ENCODE measurements at places on chromosomes 7 and 10. TPM values are rescaled to one million over a fixed set of nuclear protein-coding genes. Genes with fewer than 3 reads are reported as not detected.

GPRIN2 gene
- polyA plus RNA-seq: 0.63 TPM

C10orf105 gene
- polyA plus RNA-seq: 0.12 TPM

- no peak for DNase-seq
Measured at GRCh38 chr7:92228100-92228499, 17.6 kb downstream of the KRIT1 start.

SFXN3 gene
- polyA plus RNA-seq: 23.6 TPM

GRCh38 chr7:84509522-84509921, 314.9 kb upstream of the SEMA3A start:
- DNase-seq: no peak

WNT2 gene
- polyA plus RNA-seq: 10.5 TPM

DNA sequence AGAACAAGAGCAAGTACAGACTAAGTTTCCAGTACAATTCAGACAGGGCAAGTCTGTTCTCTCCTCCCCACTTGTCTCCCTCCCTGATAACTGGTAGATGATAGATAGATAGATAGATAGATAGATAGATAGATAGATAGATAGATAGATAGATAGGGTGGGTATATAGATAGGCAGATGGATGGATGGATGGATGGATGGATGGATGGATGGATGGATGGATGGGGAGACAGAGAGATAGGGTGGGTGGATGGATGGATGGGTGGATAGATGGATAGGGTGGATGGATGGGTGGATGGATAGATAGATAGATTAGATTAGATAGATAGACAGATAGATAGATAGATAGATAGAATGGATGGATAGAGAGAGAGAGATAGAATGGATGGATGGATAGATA, 152.8 kb upstream of the MKLN1 start:
- DNase-seq: no peak

HOXA7 gene
- 1.0 TPM for polyA plus RNA-seq

DNA sequence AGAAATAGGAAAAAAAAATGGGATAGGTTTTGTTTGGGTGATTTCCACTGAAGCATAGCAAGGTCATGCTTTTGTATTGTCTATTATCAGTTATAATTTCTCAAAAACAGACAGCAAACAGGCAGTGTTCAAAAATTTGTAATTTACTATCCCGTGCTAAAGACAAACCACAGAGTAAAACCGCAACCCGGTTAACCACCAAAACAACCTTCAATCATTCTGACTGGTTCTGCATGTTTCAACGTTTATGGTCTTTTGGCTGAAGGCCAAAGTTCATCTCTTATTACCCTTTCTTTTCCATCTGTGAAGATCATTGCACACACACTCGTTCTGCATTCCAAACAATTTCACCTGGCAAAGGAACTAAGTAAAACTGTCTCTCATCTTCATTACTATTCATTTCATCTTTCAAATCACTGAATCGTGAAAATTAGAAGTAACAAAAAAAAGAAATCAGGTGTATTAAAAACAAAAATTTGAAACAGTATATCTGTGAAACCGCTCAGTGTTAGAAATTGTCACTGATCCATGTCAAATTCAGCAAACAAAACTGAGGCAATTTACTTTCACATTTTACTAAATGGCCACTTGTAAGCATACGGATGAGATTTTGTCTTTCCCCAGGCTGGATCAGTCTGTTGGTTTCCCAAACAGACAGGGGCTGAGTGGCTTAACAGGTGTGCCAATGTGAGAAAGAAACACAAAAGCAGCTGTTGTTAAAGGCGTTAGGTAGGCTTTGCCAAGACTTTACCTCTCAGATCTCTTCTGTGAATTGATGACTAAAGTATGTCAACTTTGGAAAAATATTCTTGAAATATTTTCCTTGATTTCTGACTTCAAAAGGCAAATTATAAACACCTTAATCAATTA, 539.6 kb downstream of the CNTNAP2 start:
- peak; percentile 49 for DNase-seq

ANLN gene
- polyA plus RNA-seq: 38.7 TPM

MYO1G gene
- 0.81 TPM for polyA plus RNA-seq

POU6F2 gene
- 0.10 TPM for polyA plus RNA-seq

GRCh38 chr10:106716381-106716780, 448.1 kb downstream of the SORCS1 start:
- DNase-seq: peak; percentile 81

SSC4D gene
- 1.0 TPM for polyA plus RNA-seq

UNC5B gene
- 10.1 TPM for polyA plus RNA-seq

CAMK2B gene
- 8.7 TPM for polyA plus RNA-seq

- DNase-seq: no peak
Measured at GRCh38 chr10:55400075-55400849, 599.2 kb upstream of the PCDH15 start.

WDFY4 gene
- 3.1 TPM for polyA plus RNA-seq

GRCh38 chr7:44149571-44150465, 8.7 kb upstream of the MYL7 start:
- DNase-seq: peak; percentile 51

- DNase-seq: no peak
Measured at GRCh38 chr7:45217358-45217757, 59.8 kb downstream of the RAMP3 start.

DNA sequence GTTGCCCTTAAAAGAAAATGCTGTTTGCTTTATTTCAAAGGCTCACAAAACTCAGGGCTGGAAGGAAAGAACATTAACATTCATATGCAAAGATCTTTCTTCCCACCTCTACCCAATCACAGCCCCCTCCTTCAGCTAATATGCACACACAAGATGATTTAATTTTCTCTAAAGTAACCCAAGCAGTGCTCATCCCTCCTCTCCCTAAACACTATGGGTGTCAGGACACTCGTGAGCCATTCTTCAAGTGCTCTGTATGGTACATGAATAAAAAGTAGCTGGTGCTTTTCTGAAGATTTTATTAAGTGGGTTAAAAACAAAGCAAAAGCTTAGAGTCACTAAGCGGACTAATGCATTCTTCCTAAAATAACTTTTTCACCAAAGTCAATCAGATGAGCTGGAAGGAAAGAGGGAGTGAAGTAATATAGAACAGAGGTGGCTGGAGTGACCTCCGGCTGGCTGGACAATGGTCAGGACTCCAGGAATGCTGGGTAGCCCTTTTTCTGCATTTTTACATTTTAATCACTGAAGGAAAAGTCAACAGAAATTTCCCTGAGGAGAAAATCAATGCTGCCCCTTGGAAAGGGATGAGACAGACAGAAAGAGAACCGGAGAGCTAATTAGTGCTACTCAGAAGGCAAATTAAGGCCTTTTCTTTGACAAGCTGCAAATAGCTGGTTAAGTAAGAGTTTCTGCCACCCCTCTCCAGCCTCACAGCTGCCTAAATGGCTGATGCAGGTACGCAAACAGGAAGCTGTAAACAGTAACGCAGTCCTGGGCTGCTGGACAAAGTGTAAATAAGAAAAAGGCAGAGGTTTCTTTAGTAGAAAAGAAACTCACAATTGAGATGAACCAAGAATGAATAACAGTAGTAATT, 6.6 kb downstream of the DGKI start:
- no peak for DNase-seq

CFAP70 gene
- 0.78 TPM for polyA plus RNA-seq

Data from muscle of back (tissue), 13 donors.